ENCODE measurements at places on chromosomes 5 and 9.

- DNase-seq: no peak
Observed at GRCh38 chr9:136138566-136138965, 19.9 kb upstream of the TMEM250 start.

DNA sequence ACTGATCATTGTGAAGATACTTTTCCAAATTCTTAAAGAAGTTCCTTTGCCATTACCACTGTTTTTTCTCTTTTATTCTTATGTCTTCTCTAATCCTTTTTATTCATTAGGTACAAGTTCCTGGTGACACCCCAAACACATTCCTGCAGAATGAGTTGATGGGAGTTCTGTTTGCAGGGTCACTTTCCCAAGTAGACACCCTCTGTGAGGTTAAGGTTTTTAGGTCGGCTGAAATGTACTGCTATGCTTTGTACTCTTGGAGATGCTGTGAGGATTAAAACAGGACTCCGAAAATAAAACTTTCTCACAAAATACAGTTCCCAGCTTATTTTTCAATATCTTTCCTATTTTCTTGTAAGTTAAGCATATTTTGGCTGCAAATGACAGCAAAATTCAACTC, 143.3 kb upstream of the TLE4 start:
- no peak for DNase-seq

- DNase-seq: no peak
Observed at GRCh38 chr9:121949364-121949763, 143.7 kb downstream of the TTLL11 start.

DNA sequence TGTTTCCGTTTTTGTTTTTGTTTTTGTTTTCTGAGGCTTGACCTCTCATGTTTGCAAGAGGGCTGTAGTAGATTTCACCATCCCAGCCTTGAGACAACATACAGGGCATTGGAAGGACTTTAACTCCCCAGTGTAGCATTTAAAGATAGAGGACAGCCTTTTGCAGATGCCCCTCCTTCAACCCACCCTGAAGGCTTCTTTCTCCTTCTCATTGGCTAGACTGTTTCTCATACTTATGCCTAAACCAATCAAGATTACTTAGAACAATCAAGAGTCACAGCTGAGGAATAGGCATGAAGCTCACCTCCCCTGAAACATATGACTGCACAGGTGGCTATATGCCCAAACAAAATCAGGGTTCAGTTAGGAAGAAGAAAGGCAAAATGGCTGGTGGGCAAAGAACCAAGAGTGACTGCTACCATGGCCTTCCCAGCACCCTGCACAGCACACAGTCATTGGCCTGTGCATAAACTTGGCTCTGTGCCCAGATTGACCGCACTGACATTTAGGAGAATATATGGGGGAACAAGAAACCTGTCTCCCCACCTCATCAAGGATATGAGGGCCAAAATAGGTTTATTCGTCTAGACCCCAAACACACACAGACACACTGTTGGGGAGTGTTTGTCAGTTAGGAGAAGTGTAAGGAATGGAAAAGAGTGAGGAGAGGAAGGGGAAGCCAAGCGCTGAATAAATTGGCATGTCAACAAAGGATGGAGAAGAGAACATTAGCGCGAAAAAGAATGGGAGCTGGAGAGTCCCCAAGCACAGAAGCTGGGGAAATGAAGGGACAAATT, 137.3 kb upstream of the RANBP3L start:
- peak; percentile 12 for DNase-seq

DNA sequence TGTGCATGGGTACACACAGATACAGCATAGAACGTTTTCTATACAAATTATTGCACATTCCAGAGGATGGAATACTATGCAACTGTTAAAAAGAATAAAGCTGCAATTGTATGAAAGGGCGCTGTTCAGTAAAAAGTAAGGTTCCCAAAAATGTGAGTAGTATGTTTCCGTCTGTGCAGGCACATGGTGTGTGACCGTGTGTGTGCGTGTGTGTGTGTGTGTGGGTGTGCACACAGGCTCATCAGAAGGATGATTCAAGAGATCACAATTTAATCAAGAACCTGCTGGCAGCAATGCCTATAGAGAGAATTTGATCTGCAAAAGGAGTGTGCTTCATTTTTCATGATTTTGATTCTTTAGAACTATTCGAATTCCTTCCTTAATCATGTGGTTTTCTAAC, 76.3 kb downstream of the SEMA4D start:
- DNase-seq: no peak

DNA sequence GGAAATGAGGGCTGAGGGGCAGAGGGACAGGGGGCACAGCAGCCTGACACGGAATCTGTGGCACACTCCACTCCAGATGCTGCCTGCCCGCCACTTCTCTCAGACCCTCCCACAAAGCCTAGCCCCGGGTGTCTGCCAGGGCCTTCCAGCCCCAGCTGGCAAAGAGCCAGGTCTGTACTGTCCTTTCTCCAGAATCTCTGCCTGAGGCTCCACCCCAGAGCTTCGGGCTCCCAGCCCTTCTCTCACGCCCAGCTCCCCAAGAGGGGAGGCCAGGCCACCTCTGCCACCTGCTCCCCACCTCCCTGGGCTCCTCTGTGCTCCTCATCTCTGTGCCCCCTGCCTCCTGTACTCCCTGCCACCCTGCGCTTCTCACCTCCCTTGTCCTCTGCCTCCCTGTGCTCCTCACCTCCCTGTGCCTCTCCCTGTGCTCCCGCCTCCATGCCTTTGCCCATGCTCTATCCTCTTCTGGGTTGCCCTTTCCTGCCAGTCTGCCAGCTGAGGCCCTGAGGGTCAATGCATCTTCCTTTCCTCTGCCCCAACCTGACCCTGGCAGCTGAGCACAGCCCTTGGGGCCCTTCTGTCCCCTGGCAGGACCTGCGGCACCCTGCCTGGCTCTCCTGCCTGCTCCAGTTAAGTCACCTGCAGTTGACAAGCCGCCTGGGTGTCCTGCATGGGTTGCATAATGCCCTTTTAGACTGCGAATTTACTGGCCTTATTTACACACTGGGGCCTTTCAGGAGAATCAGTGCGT, 36.4 kb downstream of the RASGEF1C start:
- no peak for DNase-seq

DNA sequence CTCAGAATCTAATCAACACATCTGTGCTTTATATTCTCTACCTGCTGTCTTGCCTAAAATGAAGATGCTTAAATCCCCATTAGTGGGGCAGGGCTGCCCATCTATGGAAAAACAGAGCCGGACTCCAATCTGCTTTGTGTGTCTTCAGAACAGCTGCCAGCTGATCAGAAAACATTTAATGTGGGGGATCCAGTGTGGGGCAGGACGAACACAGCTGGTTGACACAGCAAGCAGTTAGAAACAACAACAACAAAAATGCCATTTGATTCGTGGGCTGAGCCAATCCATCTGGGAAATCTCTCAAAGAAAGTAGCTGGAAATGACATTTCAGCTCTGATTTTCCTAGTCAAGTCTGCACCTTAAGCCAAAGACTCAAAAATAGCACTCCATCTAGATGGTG, 99.8 kb downstream of the PPP2R2B start:
- peak; percentile 9 for DNase-seq

DNA sequence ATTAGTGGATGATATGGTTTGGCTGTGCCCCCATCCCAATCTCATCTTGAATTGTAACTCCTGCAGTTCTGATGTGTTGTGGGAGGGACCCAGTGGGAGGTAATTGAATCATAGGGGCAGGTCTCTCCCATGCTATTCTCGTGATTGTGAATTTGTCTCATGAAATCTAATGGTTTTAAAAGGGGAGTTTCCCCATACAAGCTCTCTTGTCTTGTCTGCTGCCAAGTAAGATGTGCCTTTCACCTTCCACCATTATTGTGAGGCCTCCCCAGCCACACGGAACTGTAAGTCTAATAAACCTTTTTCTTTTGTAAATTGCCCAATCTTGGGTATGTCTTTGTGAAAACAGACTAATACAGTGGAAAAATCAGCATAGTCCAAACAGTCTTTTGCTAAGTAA, 235.5 kb downstream of the TMEM161B start:
- DNase-seq: no peak

GRCh38 chr9:135614821-135615665, 24.3 kb downstream of the GLT6D1 start:
- DNase-seq: no peak

- DNase-seq: no peak
Observed at GRCh38 chr9:110521206-110521605, 58.3 kb downstream of the SVEP1 start.

DNA sequence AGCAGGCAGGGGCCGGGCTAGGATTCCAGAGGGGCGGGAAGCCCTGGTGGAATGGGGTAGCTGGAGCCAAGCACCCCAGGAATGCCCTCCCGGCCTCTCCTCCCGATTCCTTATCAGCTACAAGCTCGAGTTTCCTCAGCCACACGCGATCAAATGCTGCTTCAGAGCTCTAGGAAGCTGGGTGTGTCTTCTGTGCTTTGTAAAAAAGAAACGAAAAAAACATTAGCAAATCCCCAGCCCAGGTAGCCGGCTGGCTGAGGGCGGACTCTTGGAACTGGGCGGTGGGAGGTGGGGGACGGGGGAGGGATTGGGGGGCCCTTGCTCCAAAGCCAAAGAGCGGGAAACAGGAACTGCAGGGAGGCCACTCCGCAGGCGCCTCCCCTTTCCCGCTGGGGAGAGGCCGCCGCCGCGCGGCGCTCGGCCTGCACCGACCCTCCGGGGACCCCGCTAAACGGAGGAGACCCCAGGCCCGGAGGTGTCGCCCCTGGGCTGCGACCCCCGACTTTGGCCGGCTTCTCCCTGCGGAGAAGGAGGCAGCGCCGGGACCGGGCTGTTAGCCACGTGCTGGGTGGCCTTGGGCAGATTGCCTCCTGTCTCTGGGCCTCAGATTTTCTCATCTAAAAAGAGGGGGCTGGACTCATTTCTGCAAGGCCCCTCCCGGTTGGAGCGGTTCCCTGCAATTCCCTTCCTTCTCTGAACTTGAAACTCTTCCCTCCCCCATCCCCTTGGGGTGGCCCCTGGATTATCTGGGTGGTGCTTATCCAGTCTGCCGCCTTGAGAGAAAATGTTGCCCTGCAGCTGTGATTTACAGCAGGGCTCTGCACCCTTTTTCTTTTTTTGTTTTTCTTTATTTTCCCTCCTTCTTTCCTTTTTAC, 40.9 kb upstream of the FABP6 start:
- DNase-seq: no peak

- no peak for DNase-seq
Observed at GRCh38 chr9:89695441-89695891, 90.7 kb downstream of the GADD45G start.

DNA sequence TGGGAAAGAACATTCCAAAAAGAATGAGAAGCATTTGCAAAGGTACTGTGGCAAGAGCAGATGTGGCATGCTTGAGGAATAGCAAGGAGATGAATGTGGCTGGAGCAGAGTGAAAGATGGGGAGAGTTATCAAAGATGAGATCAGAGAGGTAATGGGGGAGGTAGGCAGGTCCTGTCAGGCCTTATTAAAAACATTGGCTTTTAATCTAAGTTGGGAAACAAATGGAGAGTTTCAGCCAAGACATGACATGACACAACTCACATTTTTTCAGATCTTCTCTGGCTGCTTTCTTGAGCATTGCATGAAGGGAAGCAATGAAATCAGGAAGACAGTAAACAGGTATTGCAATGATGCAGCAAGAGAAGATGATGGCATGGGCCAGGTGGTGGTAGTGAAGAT, 120.3 kb downstream of the MUSK start:
- DNase-seq: no peak

- DNase-seq: no peak
Observed at GRCh38 chr9:1522219-1522767, 472.1 kb downstream of the DMRT2 start.

DNA sequence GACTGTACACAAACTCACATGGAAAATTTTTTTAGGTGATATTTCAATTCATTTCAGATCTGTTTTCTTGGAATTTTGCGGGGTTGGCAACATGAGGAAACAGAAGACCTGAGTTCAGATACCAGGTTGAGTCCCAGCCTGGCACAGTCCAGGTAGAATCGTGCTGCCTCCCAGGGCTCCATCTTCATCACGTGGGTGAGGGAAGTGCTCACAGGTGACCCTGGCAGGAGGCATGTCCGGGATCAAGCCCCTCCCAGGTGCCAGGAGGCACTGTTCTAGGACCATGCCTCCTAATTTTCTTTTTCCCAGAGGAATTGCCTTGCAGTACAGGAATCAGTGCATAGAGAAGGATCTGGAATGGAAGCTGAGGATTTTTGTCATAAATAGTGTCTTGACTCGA, 318.3 kb upstream of the IRX4 start:
- no peak for DNase-seq

DNA sequence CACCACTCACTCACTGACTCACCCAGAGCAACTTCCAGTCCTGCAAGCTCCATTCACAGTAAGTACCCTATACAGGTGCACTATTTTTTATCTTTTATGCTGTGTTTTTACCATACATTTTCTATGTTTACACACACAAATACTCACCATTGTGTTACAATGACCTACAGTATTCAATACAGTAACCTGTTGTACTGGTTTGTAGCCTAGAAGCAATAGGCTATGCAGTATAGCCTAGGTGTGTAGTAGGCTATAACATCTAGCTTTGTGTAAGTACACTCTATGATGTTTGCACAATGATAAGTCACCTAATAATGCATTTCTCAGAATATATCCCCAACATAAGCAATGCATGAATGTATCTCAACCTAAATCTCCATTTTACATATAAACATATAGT, 541.1 kb downstream of the NR2F1-AS1 start:
- no peak for DNase-seq

DNA sequence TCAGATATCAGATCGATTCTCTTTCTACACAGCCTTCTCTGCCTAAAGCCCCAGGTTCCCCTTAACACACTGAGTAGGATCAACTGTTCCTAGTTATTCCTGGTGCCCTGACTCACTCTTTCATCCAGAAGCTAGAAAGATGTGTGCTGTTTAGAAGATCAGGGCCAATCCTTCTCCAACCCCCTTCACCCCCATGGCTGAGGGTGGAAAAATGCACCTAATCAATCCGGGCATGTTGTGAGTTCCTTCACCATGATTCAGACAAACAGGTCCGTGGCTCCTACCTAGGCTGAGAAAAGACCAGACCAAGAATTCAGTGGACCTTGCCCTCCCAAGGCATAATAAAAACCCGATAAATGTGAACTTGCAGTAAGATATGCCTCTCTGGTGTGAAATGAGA, 85.4 kb upstream of the EQTN start:
- no peak for DNase-seq
